ENCODE measurements at places on chromosomes 5 and 9.

GRCh38 chr5:72194846-72195245 lies 87.6 kb downstream of the MAP1B start:
- DNase-seq, result no peak

DNA sequence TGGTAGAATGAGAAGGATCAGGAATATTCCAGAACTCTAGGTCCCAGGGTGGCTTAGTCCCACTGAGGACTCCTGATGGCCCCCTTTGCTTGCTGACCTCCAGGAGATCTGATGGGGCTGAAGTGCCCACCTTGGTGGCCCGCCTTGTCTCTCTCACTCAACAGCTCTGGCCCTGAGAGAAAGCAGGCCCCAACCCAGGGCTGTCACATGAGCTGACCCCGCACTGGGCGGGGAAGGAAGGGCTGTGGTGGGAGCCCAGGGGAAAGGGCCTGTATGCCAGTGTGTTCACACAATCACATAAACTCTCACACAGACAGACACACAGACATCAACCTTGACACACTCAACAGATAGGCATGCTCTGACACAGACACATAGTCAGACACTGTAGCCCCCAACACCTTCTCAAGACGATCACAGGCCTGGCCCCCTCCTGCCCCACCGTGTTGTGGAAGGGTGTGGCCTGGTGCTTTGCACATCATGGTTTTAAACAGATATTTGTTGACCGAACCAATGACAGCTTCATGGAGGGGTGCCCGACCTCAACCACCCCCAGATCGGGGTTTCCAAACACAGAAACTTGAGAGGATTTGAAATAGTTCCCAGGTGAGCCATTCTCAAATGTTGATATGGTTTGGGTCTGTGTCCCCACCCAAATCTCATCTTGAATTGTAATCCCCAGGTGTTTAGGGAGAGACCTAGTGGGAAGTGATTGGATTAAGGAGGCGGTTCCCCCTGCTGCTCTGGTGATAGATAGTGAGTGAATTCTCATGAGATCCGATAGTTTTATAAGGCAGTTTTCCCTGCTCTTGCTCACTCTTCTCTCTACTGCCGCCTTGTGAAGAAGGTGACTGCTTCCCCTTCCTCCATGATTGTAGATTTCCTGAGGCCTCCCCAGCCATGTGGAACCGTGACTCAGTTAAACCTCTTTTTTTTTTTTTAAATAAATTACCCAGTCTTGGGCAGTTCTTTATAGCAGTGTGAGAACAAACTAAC lies 48.5 kb upstream of the HAND1 start:
- DNase-seq, result no peak

DNA sequence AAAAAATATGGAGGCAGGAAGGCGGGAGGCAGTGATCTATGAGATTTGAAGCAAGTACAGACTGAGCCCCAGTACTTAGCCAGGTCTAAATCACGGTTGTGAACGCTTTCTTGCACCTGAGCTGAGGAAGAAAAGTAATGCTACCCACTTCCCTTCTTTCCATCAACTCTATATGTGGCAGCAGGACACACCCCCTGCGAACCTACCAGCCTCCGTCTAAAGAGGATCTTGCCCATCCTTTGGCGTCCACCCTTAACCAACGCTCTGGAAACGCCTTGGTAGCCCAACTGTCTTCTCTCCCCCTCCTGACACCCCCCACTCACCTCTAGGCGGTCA lies 545 bp downstream of the HMGCS1 start:
- DNase-seq, result no peak

- DNase-seq, result no peak
Observed at GRCh38 chr9:34746526-34746925, 36.6 kb upstream of the CCL21 start.

DNA sequence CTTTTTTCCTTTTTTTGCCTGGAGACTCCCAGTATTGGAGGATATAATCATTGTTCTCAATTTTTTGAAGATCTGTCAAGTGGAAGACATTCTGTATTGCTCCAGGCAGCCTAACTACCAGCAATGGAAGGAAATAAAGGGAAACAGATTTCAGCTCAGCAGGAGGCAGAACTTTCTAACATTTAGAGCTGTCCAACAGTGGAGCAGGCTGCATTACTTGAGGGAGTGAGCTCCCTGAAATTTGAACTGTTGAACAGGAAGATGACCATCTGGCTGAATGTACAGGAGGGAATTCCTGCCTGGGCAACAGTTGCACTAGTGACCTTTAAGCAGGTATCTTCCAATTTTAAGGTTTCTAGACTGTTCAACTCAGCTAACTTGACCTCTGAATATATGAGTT lies 1.1 kb upstream of the GAPVD1 start:
- DNase-seq, result no peak

- no peak for DNase-seq
Observed at GRCh38 chr5:6457592-6457991, 8.9 kb downstream of the UBE2QL1 start.

GRCh38 chr5:73284220-73284795 lies 111.3 kb downstream of the TMEM174 start:
- no peak for DNase-seq

GRCh38 chr5:67515762-67516161 lies 319.2 kb upstream of the CD180 start:
- DNase-seq, result no peak

DNA sequence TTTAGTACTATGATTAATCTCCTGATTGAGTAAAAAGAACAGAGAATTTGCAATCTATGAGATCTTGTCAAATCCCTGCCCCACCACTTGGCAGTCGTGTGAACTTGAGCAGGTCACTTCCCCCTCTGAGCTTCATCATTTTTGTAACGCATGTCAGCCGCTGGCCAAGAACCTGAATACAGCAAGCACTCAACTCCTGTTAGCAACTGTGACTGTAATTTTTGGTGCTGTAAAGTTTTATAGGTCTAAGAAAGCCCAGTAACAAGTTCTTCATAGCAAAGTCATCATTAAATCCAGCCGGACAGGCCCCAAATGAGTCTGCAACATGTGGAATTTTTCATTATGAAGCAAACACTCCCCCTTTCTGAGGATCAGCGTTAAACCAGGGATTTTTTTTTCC lies 49.4 kb downstream of the DRD1 start:
- no peak for DNase-seq

GRCh38 chr9:77848897-77849296 lies 182.7 kb downstream of the GNAQ start:
- DNase-seq, result no peak

- no peak for DNase-seq
Observed at GRCh38 chr5:155313518-155313917, 300.0 kb downstream of the KIF4B start.

- DNase-seq, result no peak
Observed at GRCh38 chr9:73701415-73702057, 549.9 kb downstream of the ANXA1 start.

- no peak for DNase-seq
Observed at GRCh38 chr9:131641618-131642495, 96.5 kb downstream of the PRRT1B start.
